ENCODE measurements at places on chromosomes 3 and 15. TPM values are rescaled to one million over a fixed set of nuclear protein-coding genes. Genes with fewer than 3 reads are reported as not detected.

Gene IL12A
- total RNA-seq: not detected

Gene CLDN18
- not detected for total RNA-seq

- DNase-seq: no peak
These were observed 620 bp upstream of the ANP32A start for GRCh38 chr15:68821190-68821840.

DNA sequence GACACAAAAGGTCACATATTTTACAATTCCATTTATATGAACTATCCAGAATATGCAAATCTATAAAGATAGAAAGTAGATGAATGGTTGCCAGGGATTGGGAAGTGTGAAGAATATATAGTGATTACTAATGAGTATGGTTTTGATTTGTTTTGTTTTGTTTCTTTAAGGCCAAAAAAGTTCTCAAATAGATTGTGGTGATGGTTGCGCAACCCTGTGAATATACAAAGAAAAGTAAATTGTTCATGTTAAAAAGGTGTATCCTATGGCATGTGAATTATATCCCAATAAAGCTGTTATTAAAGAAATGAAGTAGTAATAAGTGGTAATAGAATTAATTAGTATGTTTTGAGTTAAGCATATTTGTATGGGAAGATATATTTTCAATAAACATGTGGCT is 431.8 kb upstream of the CNTN4 start:
- no peak for DNase-seq

- DNase-seq: no peak
These were observed 506.3 kb downstream of the ROBO2 start for GRCh38 chr3:77546246-77546645.

DNA sequence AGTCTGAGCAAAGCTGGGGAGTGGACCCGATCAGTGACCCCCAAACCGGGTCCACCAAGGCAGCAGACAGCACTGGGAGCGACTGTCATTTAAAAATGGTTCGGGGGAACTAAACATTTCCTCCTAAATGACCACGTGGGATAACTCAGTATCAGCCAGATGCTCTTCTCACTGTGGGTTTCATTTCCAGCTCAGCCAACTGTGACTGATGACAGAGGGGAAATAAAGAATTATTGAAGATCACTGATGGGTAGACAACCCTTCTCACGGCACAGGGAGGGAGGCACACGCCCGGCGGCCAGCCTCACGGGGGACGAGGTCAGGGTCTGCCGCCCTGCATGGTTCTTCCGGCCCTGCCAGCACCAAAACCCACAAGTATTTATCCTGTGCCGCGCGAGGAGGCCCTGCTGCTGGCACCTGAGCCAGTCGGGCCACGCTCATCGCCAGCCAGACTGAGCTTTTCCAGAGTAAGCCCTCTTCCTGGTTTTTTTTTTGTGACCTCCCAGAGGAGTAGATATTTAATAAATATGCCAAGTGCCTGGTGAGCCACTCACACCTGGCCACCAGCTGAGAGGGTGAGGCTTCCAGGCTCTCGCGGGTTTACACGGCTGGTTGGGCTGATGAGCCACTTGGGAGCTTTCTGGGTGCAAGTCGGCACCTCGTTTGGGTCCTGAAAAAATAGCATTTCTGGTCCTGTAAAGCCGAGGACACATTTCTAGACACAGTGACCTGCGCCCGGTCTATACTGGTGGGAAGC is 6.2 kb downstream of the MELTF start:
- no peak for DNase-seq

DNA sequence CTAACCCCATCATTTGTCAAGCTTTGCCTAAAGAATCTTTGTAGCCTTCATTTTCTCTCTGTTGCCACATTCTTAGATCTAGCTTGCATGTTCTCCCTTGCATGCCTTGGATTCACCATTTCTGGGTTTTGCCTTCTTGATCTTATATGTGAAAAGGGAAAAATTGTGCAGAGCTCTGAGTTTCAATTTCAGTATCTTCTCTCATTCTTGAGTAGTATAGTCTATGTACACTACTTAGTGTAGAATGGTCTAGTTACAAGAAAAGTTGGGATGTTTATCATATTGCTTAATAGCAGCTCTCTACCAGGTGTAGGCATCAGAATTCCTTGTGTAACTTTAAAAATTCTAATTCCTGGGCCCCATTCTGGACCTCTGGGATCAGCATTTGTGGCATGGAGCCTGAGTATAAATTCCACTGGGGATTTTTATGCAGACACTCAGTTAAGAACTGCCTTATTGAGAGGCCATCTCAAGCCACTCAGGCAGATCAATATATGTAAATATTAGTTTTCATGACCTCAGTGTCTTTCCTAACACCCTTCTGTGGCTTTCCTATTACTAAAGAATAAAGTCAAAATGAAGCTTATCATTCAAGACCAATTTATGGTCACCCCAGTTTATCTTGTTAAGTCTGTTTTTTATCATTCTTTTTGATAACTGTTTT is 23.4 kb downstream of the GTF2E1 start:
- DNase-seq: no peak

DNA sequence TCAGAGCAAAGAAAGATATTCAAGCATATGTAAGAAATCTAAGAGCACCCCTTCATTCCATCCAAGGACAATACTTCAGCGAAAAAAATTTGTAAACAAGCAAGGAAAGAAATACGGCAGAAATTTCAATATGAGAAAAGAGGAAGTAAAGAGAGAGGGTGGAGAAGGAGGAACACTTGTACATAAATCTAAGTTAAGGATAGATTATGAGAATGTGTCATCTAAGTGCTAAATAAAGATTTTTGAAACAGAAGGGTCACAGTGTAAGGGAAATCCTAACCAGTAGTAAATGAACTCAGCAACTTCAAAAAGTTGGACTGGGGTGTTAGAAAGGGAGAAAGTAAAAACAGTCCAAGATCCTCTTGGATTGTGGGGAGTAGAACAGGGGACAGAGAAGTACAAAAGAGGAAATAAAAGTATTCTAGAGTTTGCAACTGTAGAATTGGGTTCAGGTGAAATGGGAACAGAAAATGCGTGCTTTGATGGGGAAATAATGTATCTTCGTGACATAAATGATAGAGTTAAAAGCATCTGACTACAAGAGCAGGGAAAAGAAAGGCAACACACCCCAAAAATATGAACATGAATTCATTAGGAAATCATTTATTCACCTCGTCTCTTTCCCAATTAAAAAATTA is 68.5 kb upstream of the ATP13A5 start:
- no peak for DNase-seq

DNA sequence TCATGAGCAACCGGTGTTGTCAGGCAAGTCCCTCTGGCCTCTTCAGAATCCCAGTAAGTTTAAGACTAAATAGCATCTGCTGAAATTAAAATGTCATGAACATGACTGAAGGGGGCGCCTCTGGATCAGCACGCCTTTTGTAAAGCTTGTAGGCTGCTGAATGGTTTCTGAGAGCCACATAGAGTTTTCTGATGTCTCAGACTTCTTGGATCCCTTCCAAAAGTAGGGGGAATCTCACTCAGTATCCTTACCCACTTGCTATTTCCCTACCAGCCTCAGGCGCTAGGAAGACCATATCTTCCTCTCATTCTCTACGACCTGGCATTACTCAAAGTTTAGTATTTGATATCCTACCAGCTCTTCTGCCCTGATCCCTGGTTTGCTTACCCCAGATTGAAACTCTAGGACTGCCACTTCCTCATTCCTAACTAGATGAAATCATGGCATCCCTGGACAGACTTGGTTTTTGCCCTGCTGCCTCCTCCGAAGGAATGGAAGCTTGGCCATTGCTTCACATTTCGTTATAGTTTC is 62.7 kb upstream of the CD47 start:
- DNase-seq: no peak

DNA sequence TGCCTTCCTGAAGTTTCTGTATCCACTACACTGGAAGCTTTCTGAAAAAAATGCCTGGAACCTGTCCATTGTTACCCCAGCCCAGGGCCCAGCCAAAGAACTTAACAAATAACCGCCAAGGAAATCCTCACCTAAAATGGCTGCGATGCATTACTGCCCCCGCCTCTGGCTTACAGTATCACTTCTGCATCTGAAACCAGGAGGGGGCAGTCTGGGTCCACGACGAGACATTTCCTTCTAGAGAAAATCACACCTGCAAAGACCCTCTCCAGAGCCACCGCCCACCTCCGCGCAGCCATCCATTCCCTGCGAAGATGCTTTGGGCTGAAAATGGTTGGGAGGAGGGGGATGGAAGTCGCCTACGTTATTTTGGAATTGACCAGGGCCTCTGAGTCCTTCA is 22.4 kb upstream of the CELF6 start:
- no peak for DNase-seq

DNA sequence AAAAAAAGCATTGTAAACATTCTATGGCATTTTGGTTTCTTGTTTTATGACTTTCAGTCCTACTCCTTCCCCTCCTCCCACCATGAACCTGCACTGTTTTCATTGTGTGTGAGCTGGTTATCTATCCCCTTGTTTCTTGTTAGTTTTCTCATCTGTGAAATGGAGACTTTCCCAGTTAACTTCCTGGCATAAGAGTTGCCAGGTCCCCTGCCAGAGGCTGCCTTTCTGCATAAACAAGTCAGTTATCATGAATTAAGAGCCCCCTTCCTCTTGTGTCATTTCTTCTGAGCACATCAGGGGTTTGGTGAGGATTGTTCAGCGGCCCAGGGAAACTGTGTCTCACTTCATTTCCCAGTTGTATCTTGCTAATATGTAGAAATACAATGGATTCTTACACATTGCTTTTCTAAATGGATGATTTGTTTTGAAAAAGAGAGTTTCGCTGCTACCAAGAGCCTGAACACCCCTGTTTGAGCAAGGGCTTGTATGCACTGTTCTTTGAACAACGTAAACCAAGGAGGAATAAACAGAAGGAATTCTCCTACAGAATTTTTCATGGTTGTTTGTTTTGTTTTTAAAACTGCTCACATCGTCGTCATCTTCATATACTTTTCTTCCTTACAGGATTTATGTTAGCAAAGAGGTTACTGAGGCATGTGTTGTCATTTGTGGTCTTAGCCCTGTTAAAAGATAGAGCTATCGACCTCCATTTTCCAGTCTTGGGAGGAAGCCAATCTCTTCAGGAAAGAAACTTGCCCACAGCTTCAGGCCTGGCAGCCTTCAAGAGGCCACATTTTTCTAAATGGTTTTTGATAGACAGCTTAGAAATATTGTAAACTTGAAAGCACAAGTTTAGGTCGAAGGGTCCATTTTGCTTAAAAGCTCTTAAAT is 144.6 kb upstream of the IL12A start:
- no peak for DNase-seq

GRCh38 chr15:27323801-27324200 is 352.8 kb downstream of the GABRG3 start:
- no peak for DNase-seq

DNA sequence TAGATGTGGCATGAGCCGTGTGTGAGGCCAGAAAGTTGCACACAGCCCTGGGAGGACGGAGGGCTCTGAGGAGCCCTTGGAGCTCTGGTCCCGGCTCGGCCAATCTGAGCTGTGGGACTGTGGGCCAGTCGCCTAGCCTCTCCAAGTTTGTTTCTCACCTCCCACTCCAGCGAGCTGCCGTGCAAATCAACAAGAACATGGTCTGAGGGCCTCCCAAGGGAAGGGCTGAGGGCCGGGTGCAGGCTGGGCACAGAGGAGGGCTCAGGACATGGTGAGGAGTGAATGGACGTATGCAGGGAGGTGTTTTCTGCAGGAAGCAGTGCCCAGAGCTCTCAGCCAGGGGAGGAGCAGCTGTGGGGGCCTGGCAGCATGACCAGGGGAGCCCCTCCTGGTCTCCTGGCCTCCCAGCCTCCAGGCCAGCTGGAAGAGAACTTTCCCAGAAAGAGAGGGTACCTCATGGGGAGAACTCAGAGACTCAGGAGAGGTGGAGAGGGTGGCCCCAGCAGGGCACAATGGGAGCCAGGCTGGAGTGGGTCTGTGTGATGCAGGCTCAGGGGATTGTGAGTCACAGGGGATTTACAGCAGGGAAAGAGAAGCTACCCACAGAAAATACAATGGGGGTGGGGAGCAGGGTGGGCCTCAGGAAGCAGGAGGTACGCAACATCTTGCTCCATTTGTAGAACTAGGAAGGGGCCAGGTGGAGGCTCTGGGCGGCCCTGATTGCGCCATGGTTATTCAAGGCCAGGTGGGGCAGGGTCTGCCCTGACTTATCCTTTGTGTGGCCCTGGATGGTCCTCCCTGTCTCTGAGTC is 24.8 kb downstream of the PSTPIP1 start:
- DNase-seq: no peak

DNA sequence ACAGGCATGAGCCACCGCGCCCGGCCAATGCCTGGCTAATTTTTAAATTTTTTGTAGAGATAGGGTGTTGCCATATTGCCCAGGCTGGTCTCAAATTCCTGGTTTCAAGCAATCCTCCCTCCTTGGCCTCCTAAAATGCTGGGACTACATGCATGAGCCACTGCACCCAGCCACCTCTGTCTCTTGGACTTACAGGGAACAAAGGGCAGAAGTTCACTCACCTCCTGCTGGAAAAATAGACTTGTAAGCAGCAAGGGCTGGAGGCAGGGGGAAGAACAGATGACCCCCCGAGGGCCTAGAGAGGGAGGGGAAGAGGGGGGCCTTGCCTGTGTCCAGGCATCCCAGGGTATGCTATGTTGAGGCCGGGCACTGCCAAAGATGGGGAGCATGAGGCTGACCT is 22.2 kb downstream of the DUSP7 start:
- DNase-seq: no peak
